ENCODE measurements at places on chromosomes 7 and 10.

GRCh38 chr7:141301544-141301943 is 227.7 kb downstream of the TMEM178B start:
- H3K36me3 ChIP-seq, result no peaks in the 10 kb centered on the region
- H3K4me3 ChIP-seq, result no peak overlapping the region
- DNase-seq, result no peak
- no peaks in the 10 kb centered on the region for H3K4me1 ChIP-seq
- no peaks in the 10 kb centered on the region for H3K27me3 ChIP-seq
- H3K27ac ChIP-seq, result no peak overlapping the region

- no peaks in the 10 kb centered on the region for H3K4me1 ChIP-seq
- peak; percentile 16 for DNase-seq
- H3K4me3 ChIP-seq, result no peak overlapping the region
- H3K27me3 ChIP-seq, result no peaks in the 10 kb centered on the region
- H3K27ac ChIP-seq, result no peak overlapping the region
Observed at GRCh38 chr10:30587522-30588031, 42.0 kb downstream of the LYZL2 start.

GRCh38 chr7:46239846-46240245 is 318.8 kb upstream of the IGFBP3 start:
- H3K4me3 ChIP-seq, result no peak overlapping the region
- DNase-seq, result no peak
- H3K27ac ChIP-seq, result no peak overlapping the region
- H3K4me1 ChIP-seq, result no peaks in the 10 kb centered on the region
- no peaks in the 10 kb centered on the region for H3K36me3 ChIP-seq

DNA sequence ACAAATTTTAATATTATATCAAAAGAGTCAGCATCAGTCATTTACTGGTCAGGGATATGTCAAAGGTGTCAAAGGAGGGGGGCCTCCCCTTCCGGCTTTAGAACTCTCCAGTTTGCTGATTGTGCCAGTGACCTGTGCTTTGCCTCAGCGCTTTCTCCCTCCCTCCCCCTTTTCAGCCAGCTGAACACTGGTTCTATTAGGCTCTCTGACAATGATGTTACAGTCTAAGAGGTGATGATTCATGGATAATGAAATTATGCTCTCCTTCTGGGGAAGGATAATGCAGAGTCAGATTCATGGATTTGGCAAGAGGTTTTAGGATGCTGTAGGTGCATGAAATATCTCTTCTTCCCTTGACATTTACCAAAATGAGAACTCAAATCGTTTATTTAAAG is 6.1 kb downstream of the LRRTM3 start:
- H3K27ac ChIP-seq, result no peak overlapping the region
- DNase-seq, result no peak
- H3K4me3 ChIP-seq, result no peak overlapping the region
- H3K36me3 ChIP-seq, result no peaks in the 10 kb centered on the region
- H3K27me3 ChIP-seq, result no peaks in the 10 kb centered on the region

- no peak overlapping the region for H3K4me3 ChIP-seq
- H3K36me3 ChIP-seq, result no peaks in the 10 kb centered on the region
- H3K4me1 ChIP-seq, result no peaks in the 10 kb centered on the region
- DNase-seq, result no peak
Observed at GRCh38 chr10:113872139-113873030, 17.9 kb downstream of the NHLRC2 start.

GRCh38 chr7:84251277-84251781 is 56.7 kb upstream of the SEMA3A start:
- no peaks in the 10 kb centered on the region for H3K27me3 ChIP-seq
- no peak overlapping the region for H3K4me3 ChIP-seq

GRCh38 chr10:13993169-13993568 is 337.6 kb downstream of the FRMD4A start:
- H3K27ac ChIP-seq, result no peak overlapping the region
- DNase-seq, result no peak
- no peaks in the 10 kb centered on the region for H3K27me3 ChIP-seq
- no peak overlapping the region for H3K4me3 ChIP-seq
- no peaks in the 10 kb centered on the region for H3K36me3 ChIP-seq
- peaks cover 22% of the 10 kb centered on the region for H3K4me1 ChIP-seq

DNA sequence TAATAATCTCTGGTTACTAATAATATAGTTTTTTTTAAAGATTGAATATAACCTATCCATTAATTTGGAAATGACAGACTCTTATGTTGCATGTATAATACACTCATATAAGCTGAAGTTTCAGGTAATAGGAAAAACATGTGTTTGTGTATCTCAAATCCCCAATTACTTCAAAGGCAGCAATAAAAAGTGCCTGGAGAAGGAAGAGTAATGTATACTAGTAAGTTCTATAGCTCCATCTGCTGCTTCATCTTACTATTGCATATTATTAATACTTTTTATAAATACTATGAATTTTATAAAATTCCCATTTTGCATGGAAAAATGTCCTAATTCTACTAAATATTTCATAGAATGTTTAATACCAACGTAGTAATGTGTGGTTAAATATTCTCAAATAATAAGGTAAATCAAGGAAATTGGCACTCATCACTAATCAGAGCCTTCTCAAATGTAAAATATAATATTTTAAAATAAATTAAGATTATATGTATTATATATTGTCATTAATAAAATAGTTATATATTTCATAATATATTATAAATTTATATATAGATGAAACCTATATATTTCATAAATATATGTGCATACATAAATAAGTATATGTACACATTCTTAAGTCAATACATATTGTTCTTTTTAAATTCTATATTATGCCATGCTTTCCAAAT is 311.9 kb downstream of the HGF start:
- no peaks in the 10 kb centered on the region for H3K27me3 ChIP-seq
- no peak overlapping the region for H3K27ac ChIP-seq
- no peaks in the 10 kb centered on the region for H3K36me3 ChIP-seq
- DNase-seq, result no peak
